CD4-positive, alpha-beta T cell treated with Interleukin-1 beta for 1 hour (primary cell): ENCODE measurements at places on chromosomes 6 and 20.
A peak's percentile ranks its signal among the peaks of the same experiment; 100 is the strongest.

DNA sequence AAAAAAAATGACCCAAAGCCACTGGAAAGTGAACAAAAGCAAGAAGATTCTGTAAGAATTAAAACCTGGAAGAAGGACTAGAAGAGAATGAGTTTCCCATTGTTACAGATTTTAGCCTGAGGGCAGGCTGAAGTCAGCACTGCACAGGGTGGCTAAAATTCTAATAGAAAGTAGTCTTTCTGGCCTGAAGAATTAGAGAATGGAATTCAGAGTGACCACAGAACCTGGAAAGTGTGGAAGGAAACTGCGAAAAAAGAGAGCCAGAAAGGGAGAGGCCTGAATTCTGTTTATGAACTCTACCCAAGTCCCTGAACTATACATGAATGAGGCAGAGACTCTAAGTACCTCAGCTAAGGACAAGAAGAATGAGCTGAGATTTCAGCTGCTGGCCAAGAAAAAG, 38.9 kb upstream of the FILIP1 start:
- no peak for DNase-seq

GRCh38 chr6:117829594-117830319, 77.3 kb upstream of the SLC35F1 start:
- no peak for DNase-seq

- no peak for DNase-seq
These were observed 202.0 kb downstream of the RNGTT start for GRCh38 chr6:88761237-88762031.

- DNase-seq, result peak; percentile 49
These were observed 23.2 kb downstream of the RBCK1 start for GRCh38 chr20:431012-431904.

GRCh38 chr6:11605507-11605905, 68.0 kb downstream of the TMEM170B start:
- no peak for DNase-seq

DNA sequence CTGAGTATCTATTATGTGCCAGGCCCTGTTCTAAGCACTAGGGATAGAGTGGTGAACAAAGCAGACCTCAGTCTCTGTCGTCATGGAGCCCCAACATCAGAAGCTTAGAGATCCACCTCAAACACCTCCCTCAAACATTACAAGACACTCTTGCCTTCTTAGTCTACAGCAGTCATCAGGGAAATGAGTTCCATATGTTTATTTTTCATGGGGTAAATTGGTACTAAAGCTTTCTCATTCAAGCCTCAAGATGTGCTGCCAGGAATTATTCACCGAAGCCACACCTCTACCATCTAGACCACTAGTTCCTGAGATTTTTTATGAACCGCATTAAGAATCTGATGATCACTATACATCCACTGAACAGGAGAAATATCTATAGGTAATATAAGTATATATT, 59.0 kb upstream of the TFB1M start:
- DNase-seq, result no peak
